ENCODE measurements at places on chromosomes 7 and 10.

GRCh38 chr7:26648554-26648953, 215.8 kb downstream of the SKAP2 start:
- DNase-seq, result no peak

DNA sequence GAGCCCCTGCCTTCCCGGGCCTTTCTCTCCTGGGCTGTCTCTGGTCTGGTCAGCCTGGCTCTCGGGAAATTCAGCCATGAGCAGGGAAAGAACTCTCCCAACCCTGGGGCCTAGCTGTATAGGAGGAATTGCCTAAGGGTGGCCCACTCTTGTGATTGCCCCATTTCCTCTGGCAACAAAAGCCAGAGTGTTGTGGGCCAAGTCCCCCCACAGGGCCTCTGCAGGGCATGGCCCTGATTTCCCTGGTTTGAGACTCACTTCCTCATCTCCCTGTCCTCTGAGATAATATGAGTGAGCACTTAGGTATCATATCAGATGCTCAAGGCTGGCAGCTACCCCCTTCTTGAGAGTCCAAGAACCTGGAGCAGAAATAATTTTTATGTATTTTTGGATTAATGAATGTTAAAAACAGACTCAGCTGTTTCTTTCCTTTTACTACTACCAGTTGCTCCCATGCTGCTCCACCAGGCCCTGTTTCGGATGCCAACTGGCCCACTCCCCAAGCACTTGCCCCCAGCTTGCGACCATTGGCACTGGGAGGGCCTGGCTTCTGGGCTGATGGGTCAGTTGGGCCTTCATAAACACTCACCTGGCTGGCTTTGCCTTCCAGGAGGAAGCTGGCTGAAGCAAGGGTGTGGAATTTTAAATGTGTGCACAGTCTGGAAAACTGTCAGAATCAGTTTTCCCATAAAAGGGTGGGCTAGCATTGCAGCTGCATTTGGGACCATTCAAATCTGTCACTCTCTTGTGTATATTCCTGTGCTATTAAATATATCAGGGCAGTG, 11.4 kb downstream of the IRF5 start:
- no peak for DNase-seq

- DNase-seq, result no peak
These were observed 28.7 kb upstream of the CD36 start for GRCh38 chr7:80609751-80610150.

GRCh38 chr7:7237201-7237977, 55.0 kb downstream of the C1GALT1 start:
- DNase-seq, result no peak

DNA sequence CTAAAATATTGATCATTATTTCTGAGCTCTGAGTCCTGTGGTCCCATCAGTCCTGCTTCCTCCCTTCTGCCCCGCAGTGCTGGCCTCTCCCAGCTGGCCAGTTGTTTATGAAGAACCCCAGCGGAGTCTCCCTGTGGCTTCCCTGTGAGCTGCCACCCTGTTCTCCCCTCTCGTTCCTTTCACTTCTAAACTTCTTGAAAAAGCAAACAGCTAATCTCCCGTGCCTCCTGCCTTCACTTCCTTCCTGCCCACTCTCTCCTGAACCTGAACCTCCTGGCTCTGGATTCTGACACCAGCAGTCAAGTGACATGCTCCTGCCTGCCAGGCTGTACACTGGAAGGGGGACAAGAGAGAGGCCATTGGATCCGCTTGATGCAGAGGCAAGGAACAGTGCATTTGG, 63.7 kb upstream of the ZPBP start:
- DNase-seq, result no peak

GRCh38 chr10:79412516-79412915, 32.9 kb downstream of the ZCCHC24 start:
- DNase-seq, result no peak

DNA sequence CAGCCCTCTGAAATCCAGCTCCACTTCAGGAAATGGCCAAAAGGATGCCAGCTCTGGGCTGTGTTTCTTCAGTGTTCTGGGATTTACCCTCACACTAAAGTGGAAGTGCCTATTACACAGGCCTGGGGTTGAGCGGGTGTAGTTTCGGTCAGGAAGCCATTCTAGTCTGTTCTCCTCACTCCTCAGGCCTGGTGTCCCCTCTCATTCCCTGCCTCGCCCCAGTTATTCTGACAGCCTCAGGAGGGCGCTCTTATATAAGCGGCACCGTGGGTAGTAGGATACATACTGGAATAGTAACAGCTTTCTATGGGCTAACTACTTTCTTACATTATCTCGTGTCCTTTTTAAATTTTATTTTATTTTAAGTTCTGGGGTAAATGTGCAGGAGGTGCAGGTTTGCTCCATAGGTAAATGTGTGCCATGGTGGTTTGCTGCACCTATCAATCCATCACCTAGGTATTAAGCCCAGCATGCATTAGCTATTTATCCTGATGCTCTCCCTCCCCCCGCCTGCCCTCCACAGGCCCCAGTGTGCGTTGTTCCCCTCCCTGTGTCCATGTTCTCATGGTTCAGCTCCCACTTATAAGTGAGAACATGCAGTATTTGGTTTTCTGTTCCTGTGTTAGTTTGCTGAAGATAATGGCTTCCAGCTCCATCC, 12.2 kb upstream of the LGI1 start:
- no peak for DNase-seq

DNA sequence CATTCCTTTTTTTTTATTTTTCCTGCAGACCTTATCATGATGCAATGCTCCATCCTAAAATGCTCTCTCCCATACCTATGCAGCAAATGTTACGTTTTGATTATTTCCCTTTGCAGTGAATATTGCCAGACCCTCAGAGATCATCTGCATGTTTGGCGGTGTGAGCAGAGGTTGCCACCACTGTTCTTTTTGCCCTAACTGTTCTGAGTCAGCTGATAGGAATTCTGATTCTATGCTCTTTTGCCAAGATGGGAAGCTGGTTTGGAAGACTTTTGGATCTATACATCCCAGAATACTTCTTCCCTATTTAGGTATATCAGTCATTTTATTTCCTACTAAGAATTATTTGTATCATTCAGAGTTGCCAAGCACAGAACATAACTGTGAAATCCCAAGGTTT, 130.5 kb downstream of the KLF6 start:
- no peak for DNase-seq

GRCh38 chr7:17948526-17949238, 8.4 kb upstream of the SNX13 start:
- no peak for DNase-seq

DNA sequence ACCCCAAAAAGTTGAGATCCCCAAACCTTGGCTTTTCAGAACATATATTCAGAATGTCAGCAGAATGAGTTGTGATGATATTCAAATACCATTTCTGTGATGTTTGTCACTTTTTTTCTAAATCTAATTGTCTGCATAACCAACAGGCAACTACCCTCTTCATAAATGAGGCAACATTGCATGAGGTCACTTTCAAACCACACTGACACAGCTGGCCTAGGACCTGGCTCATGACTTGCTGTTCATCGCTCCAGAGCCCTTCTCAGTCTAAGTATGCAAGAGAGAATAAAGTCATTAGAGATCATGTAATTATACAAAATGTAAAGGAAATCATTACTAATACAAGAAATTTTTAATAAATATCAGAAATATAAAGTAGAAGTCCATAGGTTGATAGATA, 681.9 kb downstream of the GRM8 start:
- no peak for DNase-seq

Measured in esophagus squamous epithelium (tissue), 5 donors.